ENCODE measurements at places on chromosomes 1 and 21. TPM values are rescaled to one million over a fixed set of nuclear protein-coding genes. Genes with fewer than 3 reads are reported as not detected.

Gene IGSF21
- total RNA-seq = 1.8 TPM

Gene TNNI3K
- total RNA-seq = 1.1 TPM

Gene MX2
- 35.5 TPM for total RNA-seq

Gene TMIGD3
- total RNA-seq = 9.0 TPM

Gene HSF2BP
- total RNA-seq = 0.32 TPM

GRCh38 chr1:232725305-232726047 is 79.7 kb upstream of the MAP10 start:
- H3K4me1 ChIP-seq = no peaks in the 10 kb centered on the region
- no peak overlapping the region for H3K4me3 ChIP-seq
- no peaks in the 10 kb centered on the region for H3K27me3 ChIP-seq

- H3K36me3 ChIP-seq = no peaks in the 10 kb centered on the region
- peaks cover 59% of the 10 kb centered on the region for H3K27me3 ChIP-seq
- H3K27ac ChIP-seq = no peak overlapping the region
- H3K4me1 ChIP-seq = peaks cover 7% of the 10 kb centered on the region
- peak overlapping the region; percentile 27 for H3K4me3 ChIP-seq
These were observed 480 bp downstream of the CADM3 start for GRCh38 chr1:159171688-159172501.

- H3K4me1 ChIP-seq = no peaks in the 10 kb centered on the region
- H3K4me3 ChIP-seq = no peak overlapping the region
- H3K27ac ChIP-seq = no peak overlapping the region
- no peaks in the 10 kb centered on the region for H3K27me3 ChIP-seq
- H3K36me3 ChIP-seq = peaks cover 64% of the 10 kb centered on the region
- no peak for DNase-seq
These were observed 17.6 kb downstream of the GABPA start for GRCh38 chr21:25752416-25752815.

DNA sequence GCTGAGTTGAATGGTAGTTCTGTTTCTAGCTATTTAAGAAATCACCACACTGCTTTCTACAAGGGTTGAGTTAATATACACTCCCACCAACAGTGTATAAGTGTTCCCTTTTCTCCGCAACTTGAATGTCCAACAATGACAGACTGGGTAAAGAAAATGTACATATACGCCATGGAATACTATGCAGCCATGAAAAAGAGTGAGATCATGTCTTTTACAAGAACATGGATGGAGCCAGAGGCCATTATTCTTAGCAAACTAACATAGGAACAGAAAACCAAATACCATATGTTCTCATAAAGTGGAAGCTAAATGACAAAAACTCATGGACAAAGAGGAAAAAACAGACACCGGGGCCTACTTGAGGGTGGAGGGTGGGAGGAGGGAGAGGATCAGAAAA is 14.8 kb upstream of the TTLL7 start:
- DNase-seq = no peak
- H3K4me3 ChIP-seq = no peak overlapping the region
- no peaks in the 10 kb centered on the region for H3K4me1 ChIP-seq
- no peaks in the 10 kb centered on the region for H3K36me3 ChIP-seq

All from lower lobe of right lung (tissue), 2 donors.